ENCODE measurements at places on chromosomes 1 and 21. TPM values are rescaled to one million over a fixed set of nuclear protein-coding genes. Genes with fewer than 3 reads are reported as not detected.

DNA sequence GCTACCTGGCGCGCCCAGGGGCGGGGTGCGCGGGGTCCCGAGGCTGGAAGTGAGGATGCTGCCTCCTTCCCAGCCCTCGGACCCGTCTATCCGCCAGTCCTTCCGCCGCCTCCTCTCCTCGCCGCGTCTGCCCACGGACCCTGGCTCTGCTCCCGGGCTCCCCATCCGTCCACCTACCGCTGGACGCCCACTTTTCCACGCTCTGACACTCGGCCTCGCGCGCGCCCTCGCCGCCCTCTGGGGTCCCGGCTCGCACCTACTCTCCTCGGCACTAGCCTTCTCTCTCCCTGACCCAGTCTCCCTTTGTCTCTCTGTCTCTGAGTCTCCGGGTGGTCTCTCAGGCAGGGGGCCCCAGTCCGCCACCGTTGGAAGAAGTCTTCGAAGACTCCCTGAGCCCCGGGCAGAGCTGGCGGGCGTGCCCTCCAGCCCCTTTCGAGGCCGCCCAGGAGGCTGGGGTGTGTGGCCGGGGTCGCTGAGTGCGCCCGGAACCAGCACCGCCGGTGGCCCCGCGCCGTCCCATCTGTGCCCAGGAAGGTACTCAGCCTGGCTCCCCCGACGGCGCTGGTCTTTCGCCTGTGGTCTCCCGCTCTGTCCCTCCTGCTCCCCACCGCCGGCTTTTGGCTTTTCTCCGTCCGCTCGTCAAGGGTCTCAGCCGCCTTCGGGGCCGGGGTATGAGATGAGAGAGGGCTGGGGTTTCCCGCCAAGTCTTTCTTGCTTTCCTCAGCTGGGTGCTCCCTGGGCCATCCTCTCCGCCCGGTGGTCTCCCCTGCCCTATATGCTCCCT lies 610 bp downstream of the DRAXIN start:
- DNase-seq, result no peak

Gene FOXD3
- 0.11 TPM for polyA plus RNA-seq

Gene CLCA2
- not detected for polyA plus RNA-seq

GRCh38 chr1:197268012-197268411 lies at the start of gene CRB1:
TSS of gene CRB1 (plus strand) at chr1:197268252. CDS start at chr1:197268413, 161 bp downstream.
- DNase-seq, result no peak

DNA sequence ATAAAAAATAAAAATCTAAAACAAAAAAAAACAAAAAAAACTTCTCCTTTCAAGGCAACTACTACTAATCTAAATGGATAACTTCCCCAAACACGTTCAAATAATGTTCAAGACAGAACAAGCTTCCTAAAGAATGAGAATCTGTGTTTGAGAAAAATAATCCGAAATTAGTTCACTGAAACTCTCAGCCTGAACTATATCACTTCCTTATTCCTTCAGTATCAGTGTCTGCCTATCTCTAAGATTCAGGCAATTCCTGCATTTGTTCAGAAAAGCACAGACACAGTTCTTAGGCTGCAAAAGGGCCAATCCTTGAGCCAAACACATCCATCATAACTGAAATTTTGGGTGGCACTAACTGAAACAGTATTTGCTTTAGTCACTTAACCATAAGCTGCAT lies 22.4 kb downstream of the DSTYK start:
- no peak for DNase-seq

DNA sequence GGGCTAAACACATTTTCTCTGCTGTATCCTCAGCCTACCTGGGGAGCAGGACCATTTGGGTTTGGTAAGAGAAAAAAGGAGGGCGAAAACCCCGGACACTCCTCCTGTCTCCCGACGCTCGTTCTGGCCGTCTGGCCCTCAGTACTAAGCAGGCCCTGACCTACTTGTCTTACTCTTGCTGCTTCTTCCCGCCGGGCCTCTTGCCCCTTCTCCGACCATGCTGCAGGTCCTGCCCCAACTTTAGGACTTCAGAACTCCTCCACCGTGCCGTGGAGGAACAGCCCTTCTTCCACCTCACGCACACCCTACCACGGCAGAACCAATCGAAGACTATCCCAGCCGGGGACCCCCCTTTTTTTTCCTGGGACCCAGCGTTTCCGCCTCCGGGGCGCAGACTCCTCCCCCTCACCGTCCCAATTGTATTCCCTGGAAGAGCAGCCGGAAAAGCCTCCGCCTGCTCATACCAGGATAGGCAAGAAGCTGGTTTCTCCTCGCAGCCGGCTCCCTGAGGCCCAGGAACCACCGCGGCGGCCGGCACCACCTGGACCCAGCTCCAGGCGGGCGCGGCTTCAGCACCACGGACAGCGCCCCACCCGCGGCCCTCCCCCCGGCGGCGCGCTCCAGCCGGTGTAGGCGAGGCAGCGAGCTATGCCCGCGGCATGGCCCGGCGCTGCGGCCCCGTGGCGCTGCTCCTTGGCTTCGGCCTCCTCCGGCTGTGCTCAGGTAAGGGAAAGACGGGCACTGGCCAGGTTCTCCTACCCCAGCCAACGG lies at the start of gene CHRNB2:
TSS of gene CHRNB2 (plus strand) at position 393 of the 771 bp plus-strand sequence. CDS start at position 660, 267 bp downstream.
- DNase-seq, result no peak

- no peak for DNase-seq
Measured at GRCh38 chr1:45051005-45051772, 39.1 kb downstream of the UROD start.

DNA sequence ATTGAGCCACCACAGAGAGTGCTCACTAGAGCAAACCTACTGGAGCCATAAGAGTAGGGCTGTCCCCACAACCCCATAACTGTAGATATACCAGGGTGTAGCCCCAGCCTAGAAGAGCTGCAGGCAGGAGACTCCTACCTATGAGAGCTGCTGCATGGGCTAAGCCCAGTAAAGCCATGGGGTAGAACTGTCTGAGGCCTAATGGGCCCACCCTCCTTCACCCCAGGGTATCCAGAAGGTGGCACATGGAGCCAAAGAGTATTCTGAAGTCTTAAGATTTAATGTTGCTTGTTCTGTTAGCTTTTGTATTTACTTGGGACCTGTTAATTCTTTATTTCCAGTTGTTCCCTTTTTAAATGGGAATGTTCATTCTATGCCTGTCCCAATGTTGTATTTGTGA lies 1193.7 kb upstream of the ADGRL2 start:
- DNase-seq, result no peak

DNA sequence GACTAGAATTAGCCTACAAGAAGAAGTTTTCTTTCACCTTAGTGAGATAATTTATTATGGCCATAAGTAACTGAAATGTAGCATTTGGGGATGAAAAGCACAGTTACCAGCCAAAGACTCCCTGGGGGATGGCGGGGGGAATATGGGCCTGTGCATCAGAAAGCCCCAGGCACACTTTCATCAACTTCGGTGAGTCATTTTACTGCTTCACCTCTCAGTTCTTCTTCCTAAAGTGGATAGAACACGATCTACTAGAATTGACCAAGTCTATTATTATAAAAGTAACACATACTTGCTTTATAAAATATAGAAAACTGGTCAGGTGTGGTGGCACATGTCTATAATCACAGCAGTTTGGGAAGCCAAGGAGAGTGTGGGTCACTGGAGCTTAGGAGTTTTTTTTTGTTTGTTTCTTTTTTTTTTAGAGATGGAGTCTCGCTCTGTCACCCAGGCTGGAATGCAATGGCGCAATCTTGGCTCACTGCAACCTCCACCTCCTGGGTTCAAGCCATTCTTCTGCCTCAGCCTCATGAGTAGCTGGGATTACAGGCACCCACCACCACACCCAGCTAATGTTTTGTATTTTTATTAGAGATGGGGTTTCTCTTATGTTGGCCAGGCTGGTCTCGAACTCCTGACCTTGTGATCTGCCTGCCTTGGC lies 141.8 kb downstream of the ZZZ3 start:
- DNase-seq, result no peak

- DNase-seq, result no peak
Measured at GRCh38 chr21:15211491-15212133, 146.8 kb upstream of the NRIP1 start.

DNA sequence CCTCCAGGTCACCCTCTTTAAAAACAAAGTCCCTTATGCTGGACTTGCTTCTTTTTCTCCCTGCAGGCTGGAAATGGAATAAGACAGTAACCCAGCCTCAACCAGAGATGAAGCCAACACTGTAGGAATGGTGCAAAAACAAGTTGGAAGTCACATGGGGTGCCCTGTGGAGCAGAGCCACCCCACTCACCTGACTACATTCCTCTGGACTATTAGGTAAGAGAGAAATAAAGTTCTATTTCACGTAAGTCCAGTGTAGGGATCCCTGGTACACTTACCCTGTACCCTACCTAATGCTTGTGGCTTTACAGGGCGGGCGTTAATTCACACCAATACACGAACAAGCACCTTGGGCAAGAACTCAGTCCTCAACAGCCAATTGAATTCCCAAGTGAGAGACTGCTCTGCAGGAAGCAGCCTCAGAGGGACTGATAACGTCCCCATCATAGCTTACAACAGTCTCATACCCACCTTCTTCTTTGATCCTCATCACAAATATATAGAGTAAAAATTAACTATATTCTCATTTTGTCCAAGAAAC lies 112.5 kb upstream of the FGGY start:
- DNase-seq, result no peak

- DNase-seq, result no peak
Measured at GRCh38 chr1:85976516-85977205, 179.9 kb downstream of the COL24A1 start.

GRCh38 chr1:54398963-54399528 lies 7.1 kb downstream of the SSBP3 start:
- no peak for DNase-seq

GRCh38 chr1:59123081-59123681 lies 173.7 kb upstream of the FGGY start:
- no peak for DNase-seq

- DNase-seq, result no peak
Measured at GRCh38 chr1:239185245-239185619, 201.1 kb upstream of the CHRM3 start.

DNA sequence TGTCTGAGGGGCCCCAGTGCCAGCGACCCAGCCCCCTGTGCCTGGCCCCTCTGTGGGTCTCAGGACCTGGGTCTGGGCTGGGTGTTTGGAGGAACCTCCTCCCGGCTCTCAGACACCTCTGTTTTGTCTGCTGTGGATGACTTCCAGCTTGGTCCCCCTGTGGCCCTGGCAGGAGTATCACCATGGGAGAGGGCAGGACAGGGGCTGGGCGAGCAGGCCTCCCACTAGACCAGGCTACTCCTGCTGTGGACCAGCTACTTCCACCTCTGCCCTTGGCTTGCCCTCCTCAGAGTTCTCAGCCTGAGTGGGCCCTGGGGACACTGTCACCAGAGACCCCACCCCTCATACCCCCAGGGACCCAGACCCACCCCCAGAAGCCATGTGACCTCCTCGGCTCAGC lies 21.8 kb downstream of the PLCH2 start:
- no peak for DNase-seq

DNA sequence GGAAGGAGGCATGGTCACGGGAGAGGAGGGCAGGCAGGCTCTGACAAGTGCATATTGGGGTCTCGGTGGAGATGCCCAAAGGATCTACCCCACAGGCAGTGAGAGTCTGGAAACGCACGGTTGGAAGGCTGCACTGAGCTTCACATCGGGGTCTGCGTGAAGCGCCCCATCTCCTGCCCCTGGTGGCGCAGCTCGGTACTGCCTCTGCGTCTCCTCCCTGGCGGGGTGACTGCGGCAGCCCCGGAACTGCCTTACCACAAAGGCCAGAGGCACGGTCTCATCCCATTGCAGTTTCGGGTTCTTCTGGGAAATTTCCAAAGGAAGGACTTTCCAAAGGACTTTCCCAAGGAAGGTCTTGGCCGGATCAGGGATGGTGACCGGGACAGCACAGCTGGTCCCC lies 69.2 kb upstream of the AJAP1 start:
- no peak for DNase-seq

Gene FAM151A
- 24.2 TPM for polyA plus RNA-seq

DNA sequence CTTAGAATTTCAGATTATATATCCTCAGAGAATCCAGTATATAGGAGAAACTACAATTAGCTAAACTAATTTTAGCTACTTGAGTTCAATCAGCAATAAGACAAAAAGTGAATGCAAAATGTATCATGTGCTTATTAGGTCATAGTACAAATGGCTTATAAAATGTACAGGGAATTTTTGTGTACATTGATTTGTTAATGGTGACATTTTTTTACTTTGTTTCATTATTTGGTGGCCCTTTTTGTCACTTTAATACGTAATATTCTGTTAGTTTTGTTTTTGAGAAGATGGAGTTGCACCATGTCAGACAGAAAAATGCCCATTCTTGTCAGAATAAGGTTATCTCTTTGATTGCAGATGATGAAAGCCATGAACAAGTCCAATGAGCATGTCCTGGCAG lies 33.6 kb downstream of the CC2D1B start:
- no peak for DNase-seq

GRCh38 chr1:55585402-55585792 lies 370.2 kb upstream of the USP24 start:
- no peak for DNase-seq

Gene ITGB2
- polyA plus RNA-seq, result 8.1 TPM

DNA sequence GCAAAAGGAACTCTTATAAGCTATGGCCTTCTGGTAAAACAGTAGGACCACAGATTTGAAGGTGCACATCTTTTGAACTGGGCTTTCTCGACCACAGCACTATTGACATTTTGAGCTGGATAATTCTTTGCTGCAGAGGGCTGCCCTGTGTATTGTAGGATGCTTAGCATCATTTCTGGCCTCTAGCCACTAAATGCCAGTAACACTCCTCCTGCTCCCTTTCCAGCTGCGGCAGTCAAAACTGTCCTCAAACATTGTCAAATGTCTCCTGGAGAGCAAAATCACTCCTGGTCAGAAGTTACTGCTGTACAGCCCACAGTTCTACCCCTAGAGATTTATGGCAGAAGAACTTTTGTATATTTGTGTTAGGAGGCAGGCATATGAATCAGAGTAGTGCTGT lies 836.7 kb downstream of the PLA2G4A start:
- no peak for DNase-seq

DNA sequence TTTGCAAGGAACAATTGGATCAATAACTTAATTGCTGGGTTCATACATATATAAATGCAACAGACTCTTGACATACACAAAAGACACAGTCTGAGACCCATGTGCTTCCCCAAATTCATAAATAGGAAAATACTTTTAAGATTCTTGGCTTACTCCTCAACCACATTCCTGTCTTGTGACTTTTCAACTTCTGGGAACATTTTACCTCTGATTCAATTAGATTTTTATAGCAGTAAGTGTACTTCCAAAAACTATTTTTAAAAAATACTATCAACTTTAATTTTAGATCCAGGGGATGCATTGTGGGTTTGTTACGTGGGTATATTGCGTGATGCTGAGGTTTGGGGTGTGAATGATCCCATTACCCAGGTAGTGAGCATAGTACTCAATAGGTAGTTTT lies 406.7 kb downstream of the RPS6KC1 start:
- no peak for DNase-seq

GRCh38 chr1:228276174-228276831 lies 68.5 kb downstream of the OBSCN start:
- DNase-seq, result no peak
